ENCODE measurements at places on chromosomes 7 and 10. TPM values are rescaled to one million over a fixed set of nuclear protein-coding genes. Genes with fewer than 3 reads are reported as not detected.

Gene SPRN
- 0.33 TPM for total RNA-seq

Gene NHLRC2
- 36.4 TPM for total RNA-seq

GRCh38 chr7:1229956-1230355, 2.7 kb upstream of the UNCX start:
- H3K36me3 ChIP-seq, result no peaks in the 10 kb centered on the region
- H3K27ac ChIP-seq, result no peak overlapping the region
- peaks cover 97% of the 10 kb centered on the region for H3K27me3 ChIP-seq
- H3K4me1 ChIP-seq, result no peaks in the 10 kb centered on the region

GRCh38 chr7:27640884-27641574, 21.7 kb downstream of the HIBADH start:
- no peak overlapping the region for H3K27ac ChIP-seq
- H3K4me1 ChIP-seq, result no peaks in the 10 kb centered on the region
- H3K36me3 ChIP-seq, result no peaks in the 10 kb centered on the region
- no peak for DNase-seq

DNA sequence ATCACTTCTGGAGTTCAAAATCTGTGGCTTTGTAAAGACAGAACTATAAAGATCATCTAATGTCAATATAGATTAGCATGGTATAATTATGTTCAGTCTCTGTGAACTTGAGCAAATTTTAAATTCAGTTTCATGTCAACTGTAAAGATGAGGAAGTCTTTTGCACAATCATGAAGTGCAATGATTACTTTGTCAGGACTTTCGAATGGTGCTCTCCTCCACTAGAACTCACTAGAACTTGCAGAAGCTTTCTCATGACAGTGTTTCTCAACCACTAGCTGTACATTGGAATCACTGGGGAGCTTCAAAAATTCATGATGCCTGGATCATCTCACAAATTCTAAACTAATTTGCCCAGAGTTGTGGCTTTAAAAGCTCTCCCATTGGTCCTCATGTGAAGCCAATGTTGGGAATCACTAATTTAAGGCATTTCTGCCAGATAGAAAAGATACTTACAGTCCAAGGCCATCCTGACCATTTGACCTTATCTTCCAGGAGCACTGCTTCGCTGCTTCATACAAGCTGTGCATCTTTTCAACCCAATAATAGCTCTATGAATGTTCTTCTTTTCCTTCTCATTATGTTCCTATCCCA, 12.9 kb downstream of the OR2AE1 start:
- no peaks in the 10 kb centered on the region for H3K4me1 ChIP-seq
- no peaks in the 10 kb centered on the region for H3K36me3 ChIP-seq
- H3K27ac ChIP-seq, result no peak overlapping the region
- H3K4me3 ChIP-seq, result no peak overlapping the region

DNA sequence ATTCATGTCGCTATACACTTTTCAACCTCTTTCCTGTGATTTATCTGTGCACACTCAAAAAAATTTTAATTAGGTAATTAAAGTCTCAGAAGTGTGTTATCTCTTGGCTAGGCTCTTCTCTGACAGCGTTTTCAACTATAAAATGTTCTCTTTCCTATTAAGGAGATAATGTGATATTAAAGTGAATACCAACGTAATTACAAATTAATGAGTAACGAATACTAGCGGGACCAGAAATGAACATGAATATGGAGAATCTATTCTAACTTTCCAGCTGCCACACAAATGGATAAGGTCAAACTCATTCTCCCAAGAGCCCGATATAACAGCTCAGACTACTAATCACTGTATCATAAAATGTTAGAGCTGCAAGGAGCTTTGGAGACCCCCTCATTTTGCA, 12.0 kb downstream of the COL1A2 start:
- peak overlapping the region; percentile 74 for H3K27ac ChIP-seq
- H3K27me3 ChIP-seq, result no peaks in the 10 kb centered on the region
- H3K4me1 ChIP-seq, result no peaks in the 10 kb centered on the region
- no peaks in the 10 kb centered on the region for H3K36me3 ChIP-seq
- DNase-seq, result no peak

- DNase-seq, result no peak
- H3K27me3 ChIP-seq, result no peaks in the 10 kb centered on the region
- peak overlapping the region; percentile 48 for H3K27ac ChIP-seq
- H3K4me1 ChIP-seq, result no peaks in the 10 kb centered on the region
Observed at GRCh38 chr7:22867589-22867988, 44.9 kb upstream of the TOMM7 start.

GRCh38 chr7:101121991-101122932, 4.6 kb upstream of the SERPINE1 start:
- H3K27me3 ChIP-seq, result no peaks in the 10 kb centered on the region
- H3K4me1 ChIP-seq, result no peaks in the 10 kb centered on the region
- DNase-seq, result no peak
- H3K27ac ChIP-seq, result peak overlapping the region; percentile 90

Gene NUTM2A
- 0.98 TPM for total RNA-seq

- H3K27ac ChIP-seq, result no peak overlapping the region
- no peaks in the 10 kb centered on the region for H3K36me3 ChIP-seq
- DNase-seq, result no peak
- no peaks in the 10 kb centered on the region for H3K27me3 ChIP-seq
- H3K4me3 ChIP-seq, result peak overlapping the region; percentile 8
- no peaks in the 10 kb centered on the region for H3K4me1 ChIP-seq
Observed at GRCh38 chr7:145082366-145083161, 246.7 kb upstream of the TPK1 start.

DNA sequence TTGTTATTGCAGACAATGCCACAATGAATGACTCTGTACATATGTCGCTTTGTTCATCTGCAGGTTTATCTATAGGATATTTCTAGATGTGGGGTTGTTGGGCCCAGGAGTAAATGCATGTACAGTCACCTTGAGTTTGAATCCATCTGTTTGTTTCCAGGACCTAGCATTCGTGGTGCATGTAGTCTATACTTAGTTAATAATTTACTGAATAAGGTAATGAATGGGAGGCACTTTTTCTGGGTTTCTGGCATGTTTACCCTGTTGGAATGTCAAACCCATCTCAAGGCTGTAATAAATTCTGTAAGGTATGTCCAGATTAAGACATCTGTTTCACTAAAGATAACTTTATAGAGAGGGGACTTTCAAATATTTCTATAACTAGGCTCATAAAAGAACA, 23.5 kb downstream of the HECTD2 start:
- no peaks in the 10 kb centered on the region for H3K4me1 ChIP-seq
- no peaks in the 10 kb centered on the region for H3K27me3 ChIP-seq
- no peaks in the 10 kb centered on the region for H3K36me3 ChIP-seq
- DNase-seq, result no peak

Gene SEMA3E
- 13.5 TPM for total RNA-seq

Gene ACHE
- total RNA-seq, result 3.2 TPM

Gene KIF11
- total RNA-seq, result 2.6 TPM

DNA sequence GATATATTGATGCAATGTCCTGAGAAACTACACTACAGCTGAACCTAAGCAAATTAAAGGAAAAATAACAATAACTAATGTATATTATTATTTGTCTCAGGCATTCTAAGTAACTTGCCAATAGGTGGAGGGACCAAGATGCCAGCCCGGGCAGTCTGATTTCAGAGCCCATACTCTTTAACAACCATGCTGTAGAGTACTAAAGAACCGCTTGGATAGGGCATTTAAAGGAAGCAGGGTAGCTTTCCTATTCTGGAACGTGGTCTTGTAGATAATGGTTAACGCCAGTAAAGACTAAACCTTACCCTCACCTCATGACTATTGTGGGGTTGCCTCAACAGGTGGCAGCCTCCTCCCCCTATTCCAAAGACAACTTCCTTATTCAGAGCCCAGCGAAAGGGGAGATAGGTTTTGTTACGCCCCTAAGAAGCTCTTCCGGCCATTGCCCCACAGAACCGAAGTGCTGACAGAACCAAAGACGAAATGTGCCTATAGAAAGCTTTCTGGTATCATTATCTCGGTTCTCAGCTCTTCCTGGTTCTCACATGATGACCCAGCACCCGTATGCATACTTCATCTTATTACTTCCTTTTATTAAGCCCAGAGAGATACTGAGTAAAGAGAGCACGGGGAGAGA, 707 bp upstream of the C1GALT1 start:
- peak overlapping the region; percentile 98 for H3K27ac ChIP-seq
- peak overlapping the region; percentile 89 for H3K4me3 ChIP-seq
- no peaks in the 10 kb centered on the region for H3K4me1 ChIP-seq
- no peak for DNase-seq

DNA sequence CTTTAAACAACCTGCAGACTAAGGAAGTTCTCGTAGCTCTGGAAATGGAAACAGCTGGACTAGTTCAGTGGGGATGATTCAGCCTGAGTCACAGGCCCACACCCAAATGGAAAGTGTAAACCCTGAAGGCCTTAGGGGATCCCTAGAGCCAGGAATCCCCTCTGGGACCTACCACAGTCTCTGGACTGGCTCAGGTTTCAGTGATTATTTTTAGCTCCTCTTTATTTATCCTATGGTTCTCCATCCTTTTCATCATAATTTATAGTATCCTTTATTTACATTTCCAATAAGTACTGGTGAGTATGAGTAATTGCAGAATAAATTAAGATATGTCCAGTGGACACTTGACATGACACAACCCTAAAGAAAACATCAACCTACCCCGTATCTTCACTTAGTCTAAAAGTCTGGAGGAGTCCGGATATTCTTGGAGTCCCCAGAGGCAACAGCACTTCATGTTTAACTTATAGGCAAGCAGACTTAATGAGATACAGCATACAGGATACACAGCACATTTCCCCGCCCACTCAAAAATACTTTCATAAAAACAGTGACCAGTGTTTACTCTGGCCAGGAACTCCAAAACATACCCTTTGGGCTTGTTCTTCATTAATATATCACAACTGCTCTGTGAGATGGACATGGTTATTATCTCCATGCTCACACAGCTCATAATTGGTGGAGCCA, 28.4 kb upstream of the SEMA3E start:
- H3K27ac ChIP-seq, result no peak overlapping the region
- H3K4me1 ChIP-seq, result no peaks in the 10 kb centered on the region
- no peaks in the 10 kb centered on the region for H3K27me3 ChIP-seq
- no peaks in the 10 kb centered on the region for H3K36me3 ChIP-seq

Gene KLHL7
- 28.5 TPM for total RNA-seq

DNA sequence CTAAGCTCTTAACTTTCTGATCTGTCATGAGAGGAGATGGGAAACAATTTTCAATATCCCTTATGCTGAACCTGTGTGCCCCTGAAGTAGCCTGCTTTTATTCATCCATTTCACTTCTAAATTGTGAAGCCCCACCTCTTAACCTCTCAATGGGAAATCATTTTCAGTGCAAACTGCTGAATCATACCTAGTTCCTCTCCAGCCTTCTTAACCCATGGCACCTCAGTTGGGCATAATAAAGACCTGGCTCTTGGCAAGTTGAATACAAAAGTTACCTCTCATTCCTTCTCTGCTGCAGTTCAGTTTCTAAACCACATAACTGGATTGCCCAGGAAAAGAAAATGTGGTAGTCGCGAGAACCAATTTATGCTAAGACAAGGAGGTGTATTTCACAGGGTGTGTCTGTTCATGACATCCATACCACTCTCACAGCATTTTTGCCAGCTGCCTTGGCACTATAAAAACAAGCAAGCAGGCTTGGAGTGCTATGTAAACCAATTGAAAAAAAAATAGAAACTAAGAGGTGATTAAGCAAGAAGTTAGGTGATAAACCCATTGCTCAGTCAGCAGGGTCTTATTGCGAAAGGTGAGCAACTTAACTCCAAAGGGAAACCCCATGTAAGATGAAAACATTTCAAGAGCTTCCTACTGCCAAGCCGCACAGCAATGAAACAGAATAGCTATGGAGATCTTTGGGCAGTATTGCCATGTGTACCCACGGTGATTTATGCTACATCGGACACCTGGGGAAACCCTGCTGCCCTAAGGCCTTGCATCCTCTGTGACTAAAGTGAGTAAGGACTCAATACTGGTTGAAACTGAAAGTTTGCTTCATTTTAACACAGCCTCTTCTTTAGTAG, 57.0 kb upstream of the DKK1 start:
- no peaks in the 10 kb centered on the region for H3K27me3 ChIP-seq
- H3K4me3 ChIP-seq, result no peak overlapping the region
- no peak for DNase-seq
- H3K27ac ChIP-seq, result no peak overlapping the region

Gene VSTM2A
- not detected for total RNA-seq

DNA sequence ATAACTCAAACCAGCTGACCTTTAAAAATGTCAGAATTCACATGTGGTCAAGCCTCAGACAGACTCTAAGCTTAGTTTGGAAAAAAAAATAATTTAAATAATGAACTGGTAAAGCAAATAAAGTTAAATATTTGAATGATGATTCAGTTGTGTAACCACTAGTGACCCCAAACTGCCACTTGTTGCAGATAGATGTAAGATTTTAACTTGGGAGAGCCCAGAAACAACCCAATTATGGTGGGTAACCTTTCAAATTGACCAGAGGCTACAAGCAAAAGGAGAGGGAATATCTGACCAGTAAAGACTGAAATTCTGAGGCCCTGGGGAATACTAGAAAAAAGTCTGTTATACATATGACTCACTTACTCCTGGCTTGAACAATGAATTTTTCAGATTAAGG, 268.1 kb downstream of the HPSE2 start:
- DNase-seq, result no peak
- H3K27me3 ChIP-seq, result no peaks in the 10 kb centered on the region
- no peaks in the 10 kb centered on the region for H3K4me1 ChIP-seq
- no peak overlapping the region for H3K27ac ChIP-seq

DNA sequence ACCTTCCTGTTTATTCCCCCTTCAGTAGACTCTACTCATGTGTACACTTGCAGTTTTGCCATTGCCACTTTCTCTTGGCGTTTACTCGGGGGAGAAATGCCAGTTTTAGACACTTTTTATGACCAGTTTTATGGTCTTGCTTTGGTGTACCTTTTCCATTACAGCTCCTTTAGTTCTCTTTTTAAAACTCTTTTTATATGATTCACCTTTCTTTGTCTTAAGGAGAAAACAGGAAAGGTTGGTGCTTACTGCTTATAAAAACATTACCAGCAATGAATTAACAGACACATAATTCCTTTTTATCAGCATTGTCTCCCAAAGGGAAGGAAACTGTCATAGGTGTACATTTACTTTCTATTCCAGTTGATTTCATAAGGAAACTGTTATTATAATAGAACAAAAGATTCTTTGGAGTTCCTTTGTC, 11.9 kb downstream of the TSPAN13 start:
- H3K4me1 ChIP-seq, result no peaks in the 10 kb centered on the region
- DNase-seq, result no peak
- no peaks in the 10 kb centered on the region for H3K27me3 ChIP-seq
- peak overlapping the region; percentile 57 for H3K27ac ChIP-seq
- H3K36me3 ChIP-seq, result no peaks in the 10 kb centered on the region
- H3K4me3 ChIP-seq, result no peak overlapping the region

Gene AFAP1L2
- total RNA-seq, result 20.0 TPM

Gene CPVL
- 13.4 TPM for total RNA-seq

GRCh38 chr10:51861051-51861450, 161.7 kb upstream of the CSTF2T start:
- no peak overlapping the region for H3K4me3 ChIP-seq
- no peak for DNase-seq
- H3K4me1 ChIP-seq, result no peaks in the 10 kb centered on the region

Gene P4HA1
- 34.1 TPM for total RNA-seq

DNA sequence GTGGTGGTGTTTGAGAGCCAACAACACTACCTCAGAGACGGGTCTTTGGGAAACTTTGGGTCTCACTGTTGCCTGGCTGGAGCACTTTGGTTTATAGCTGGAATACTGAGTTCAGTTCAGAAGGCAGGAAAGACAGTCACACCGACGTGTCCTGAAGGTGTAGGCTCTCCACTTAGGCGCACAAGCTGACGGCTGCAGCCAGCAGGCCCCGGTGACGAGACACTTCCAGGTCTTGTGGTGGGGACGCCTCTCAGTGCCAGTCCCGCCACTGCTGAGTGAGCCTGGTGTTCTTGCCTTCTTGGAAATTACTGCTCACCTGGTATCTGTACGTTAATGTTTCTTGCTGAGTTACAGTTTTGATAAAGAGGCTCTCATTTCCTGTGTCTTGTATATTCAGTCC, 74.0 kb downstream of the WDR37 start:
- H3K36me3 ChIP-seq, result peaks cover 10% of the 10 kb centered on the region
- no peak overlapping the region for H3K27ac ChIP-seq
- H3K4me1 ChIP-seq, result no peaks in the 10 kb centered on the region
- no peak for DNase-seq
- H3K27me3 ChIP-seq, result no peaks in the 10 kb centered on the region
- H3K4me3 ChIP-seq, result no peak overlapping the region

Measured in breast epithelium (tissue), 4 donors.